NCI-H774 (cell line): ENCODE measurements at places on chromosomes 11 and 22.

GRCh38 chr22:39144101-39144767, 8.2 kb downstream of the CBX7 start:
- DNase-seq: no peak

DNA sequence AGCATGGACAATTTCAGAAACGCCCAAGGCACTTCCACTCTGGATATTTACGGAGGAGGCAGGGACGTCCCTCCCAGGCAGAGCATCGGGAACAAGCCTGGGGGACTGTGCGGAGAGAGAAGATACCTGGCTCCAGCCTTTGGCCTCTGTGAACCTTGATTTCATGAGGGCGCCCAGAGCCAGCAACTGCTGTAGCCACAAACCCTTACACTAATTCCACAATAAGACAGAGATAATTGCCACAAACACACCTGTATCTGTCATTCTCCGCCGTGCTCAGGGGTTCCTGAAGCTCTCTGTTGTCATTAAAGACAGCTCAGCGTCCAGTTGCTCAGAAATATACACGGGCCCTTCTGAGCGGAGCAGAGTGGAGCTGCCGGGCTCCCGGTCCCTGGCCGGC, 1292.1 kb downstream of the TBC1D22A start:
- no peak for DNase-seq

DNA sequence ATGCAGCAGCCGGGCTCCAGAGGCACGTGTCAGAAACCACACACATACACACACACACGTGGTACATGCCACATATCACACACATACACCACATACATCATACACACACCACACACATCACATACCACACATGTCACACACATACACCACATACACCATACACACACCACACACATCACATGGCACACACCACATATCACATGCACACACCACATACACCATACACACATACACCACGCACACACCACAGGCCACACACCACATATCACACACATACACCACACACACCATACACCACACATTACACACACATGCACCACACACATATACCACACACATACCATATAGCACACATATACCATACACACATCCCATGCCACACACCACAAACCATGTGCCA, 97.5 kb upstream of the PRR5 start:
- no peak for DNase-seq

DNA sequence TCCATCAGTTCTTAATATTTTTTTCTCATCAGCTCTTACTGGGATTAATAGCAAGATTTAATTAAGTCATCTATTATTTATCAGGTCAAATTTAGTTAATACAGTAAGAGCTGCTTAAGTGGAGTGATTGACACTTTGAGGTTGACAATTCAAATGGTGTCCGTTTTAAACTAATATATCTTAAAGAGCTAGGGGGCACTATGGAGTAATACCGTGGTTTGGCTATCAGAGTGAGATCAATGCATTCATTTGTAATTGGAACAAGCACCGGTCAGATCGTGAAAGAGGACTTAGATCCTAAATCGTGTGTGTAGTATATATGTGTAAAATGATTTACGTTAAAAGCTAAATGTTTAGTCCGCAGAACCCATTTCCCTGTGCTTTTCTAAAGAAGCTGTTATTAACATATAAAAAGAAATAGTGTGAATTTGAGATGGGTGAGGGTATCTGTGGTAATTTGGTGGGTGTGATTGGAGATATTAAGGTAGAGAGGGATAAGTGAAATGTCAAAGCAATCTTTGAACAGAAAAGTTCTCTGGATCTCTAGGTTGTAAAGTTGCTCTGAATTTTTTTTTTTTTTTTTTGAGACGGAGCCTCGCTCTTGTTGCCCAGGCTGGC, 2.3 kb downstream of the SIK2 start:
- peak; percentile 42 for DNase-seq

DNA sequence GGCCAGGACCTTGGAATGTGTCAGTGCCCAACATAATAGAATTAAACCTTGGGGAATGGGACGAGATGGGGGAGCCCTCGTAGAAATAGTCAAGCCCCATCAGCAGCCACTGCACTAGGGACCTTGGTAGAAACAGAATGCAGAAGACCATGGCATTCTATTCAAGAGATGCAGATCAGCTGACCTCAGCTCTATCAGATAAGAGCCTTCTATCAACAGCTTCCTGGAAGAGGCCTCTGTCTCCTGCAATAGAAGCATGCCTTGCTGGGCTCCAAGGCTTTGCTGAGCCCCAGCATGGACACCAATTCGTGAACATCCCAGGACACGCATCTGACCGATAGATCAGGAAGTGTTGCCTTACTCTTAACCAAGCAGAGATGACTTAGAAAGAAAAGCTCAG, 27.5 kb upstream of the FLI1 start:
- DNase-seq: no peak

DNA sequence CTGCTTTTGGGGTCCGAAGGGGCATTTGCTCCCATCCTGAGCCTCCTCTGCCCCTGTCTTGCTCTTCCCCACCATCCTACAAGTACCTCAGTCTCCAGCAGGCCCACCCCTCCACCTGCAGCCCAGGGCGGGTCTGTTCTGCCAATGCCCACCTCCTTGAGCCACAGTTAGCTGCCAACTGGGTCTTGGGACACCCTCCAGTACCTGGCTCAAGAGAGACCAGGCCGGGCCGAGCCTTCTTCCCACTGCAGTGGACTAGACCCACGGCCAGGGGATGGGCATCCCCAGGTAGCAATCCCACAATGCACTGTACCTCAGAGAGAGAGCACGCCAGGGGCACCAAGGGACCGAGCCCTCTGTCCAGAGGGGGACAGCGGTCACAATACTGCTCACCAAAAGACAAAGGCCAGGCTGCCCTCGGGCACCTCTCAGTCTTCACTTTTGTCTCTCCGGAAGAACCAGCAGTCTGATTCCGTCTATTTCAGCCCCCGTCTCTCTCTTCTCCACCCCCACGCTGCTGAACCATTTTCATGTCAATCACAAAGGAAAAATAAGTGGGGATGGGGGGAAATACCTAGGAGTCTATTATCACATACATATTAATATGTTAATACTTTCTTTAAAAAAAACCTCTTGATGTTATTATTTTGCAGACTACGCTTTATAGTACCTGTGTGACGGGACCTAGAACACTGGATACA, 51.7 kb downstream of the SYT13 start:
- no peak for DNase-seq

DNA sequence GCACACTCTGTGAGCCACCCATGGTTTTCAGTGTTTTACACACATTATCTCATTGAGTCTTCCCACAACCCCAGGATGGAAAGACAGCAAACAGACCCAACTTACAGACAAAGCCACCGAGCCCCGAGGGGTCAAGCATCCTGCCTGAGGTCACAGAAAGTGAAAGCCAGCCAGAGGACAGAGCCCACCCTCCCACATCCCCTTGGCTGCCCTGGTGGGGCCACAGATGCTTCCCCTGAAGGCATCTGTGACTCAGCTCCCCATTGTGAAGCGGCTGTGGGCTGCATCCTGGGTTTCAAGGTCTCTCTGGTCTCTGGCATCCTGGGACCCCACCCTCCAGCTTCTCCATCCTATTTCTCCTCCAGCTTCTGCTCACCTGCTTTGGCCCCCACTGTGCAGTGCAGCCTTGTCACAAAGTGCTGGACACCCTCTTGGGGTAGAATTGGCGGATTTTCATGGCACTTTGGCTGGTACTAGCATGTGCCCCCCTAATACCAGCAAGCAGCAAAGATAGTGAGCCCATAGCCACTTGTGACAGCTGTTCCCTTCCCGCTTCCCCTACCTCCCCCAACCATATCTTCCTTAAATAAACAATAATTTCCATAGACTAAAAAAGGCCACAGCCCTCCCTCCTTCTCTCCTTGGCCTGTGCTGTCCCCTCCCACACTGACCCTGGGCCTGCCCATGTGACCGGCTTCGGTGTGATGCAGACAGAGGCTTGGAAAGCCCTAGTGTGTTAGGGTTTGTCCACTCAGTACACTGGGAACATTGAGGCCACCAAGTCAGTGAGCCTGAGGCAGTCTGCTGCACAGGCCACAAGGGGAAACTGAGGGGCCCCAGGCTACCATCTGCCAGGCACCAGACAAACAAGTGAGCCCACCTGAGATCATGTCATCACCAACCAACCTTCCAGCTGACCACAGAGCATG, 53.9 kb upstream of the SHISAL1 start:
- no peak for DNase-seq

DNA sequence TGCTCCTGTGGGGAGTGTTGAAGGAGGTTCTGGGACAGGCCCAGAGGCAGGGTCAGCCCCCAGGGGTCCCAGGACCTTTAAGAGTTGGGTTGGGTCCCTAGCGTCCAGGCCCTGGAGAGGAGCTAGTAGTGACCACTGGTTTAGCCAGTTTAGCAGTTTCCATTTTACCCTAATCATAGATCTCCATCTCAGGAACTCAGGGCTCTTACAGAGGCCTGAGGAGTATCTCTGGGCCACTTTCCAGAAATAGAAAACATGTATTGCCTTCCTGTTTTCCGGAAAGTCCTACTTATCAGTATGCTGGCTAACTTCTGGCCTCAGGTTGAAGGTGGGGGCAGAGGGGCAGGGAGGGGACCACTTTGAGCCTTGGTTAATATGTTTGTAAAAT, 13.5 kb downstream of the NCF4 start:
- DNase-seq: no peak

GRCh38 chr22:46963672-46964545, 201.5 kb downstream of the TBC1D22A start:
- DNase-seq: peak; percentile 68
